NCI-H510A treated with DMSO at 0.1 percent for 48 hours (cell line): ENCODE measurements at places on chromosomes 12 and 14.

DNA sequence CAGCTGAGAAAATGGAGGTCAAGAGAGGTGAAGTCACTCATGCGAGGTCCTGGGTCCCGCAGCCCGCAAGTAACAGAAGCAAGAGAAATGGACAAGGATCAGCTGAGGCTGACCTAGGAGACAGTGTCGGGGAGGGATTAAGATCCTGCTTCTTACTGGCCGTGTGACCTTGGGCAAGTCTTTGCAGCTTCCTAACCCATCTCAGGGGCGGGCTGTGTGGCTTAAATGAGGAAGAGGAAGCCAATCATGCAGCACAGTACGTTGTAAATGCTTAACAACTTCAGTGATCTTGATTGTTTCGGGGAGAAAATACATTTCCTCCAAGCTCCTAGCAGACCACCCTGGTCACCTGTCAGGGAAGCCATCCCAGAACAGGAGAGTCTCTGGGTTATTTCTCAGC, 7.1 kb upstream of the PGF start:
- no peak for DNase-seq

DNA sequence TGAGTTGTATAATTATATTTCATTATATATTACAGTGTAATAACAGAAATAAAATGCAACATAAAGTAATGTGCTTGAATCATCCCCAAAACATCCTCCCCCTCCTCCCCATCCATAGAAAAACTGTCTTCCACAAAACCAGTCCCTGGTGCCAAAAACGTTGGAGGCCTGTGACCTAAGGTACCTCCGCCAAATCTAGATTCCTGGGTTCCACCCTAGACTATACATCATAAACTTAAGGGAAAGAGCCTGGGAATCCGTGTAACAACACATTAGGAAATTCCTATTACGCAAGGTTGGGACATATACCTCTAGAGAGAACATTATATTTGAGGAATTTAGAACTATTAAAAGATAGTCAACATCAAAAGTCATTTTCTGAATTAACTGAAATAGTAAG, 38.0 kb downstream of the SPPL3 start:
- no peak for DNase-seq

- DNase-seq: no peak
Observed at GRCh38 chr12:74747305-74747704, 209.7 kb downstream of the ATXN7L3B start.

GRCh38 chr14:98433436-98433835, 838.6 kb downstream of the BCL11B start:
- no peak for DNase-seq

GRCh38 chr12:47824198-47824597, 4.5 kb upstream of the HDAC7 start:
- no peak for DNase-seq

GRCh38 chr12:122097927-122098756, 19.6 kb downstream of the MLXIP start:
- peak; percentile 85 for DNase-seq
